ENCODE measurements at places on chromosomes 11 and 22. TPM values are rescaled to one million over a fixed set of nuclear protein-coding genes. Genes with fewer than 3 reads are reported as not detected.

INS gene
- total RNA-seq: not detected

GRAMD1B gene
- total RNA-seq: 0.37 TPM

OSBP2 gene
- total RNA-seq: 20.1 TPM

CNTN5 gene
- not detected for total RNA-seq
